ENCODE measurements at places on chromosomes 4 and X. TPM values are rescaled to one million over a fixed set of nuclear protein-coding genes. Genes with fewer than 3 reads are reported as not detected.

Gene RASSF6
- 11.7 TPM for total RNA-seq

- no peak overlapping the region for H3K4me3 ChIP-seq
- H3K27ac ChIP-seq, result no peak overlapping the region
- no peak for DNase-seq
- H3K27me3 ChIP-seq, result no peaks in the 10 kb centered on the region
Measured at GRCh38 chr4:4474476-4474875, 67.4 kb downstream of the STX18 start.

Gene KCTD8
- total RNA-seq, result 1.9 TPM

GRCh38 chr4:104693601-104694201, 199.0 kb upstream of the CXXC4 start:
- H3K36me3 ChIP-seq, result no peaks in the 10 kb centered on the region
- DNase-seq, result no peak
- no peaks in the 10 kb centered on the region for H3K4me1 ChIP-seq
- H3K27me3 ChIP-seq, result no peaks in the 10 kb centered on the region
- no peak overlapping the region for H3K4me3 ChIP-seq
- H3K27ac ChIP-seq, result no peak overlapping the region

Gene CFI
- total RNA-seq, result 15.8 TPM

Gene SLC6A14
- 17.9 TPM for total RNA-seq

Gene NKAP
- total RNA-seq, result 6.9 TPM

DNA sequence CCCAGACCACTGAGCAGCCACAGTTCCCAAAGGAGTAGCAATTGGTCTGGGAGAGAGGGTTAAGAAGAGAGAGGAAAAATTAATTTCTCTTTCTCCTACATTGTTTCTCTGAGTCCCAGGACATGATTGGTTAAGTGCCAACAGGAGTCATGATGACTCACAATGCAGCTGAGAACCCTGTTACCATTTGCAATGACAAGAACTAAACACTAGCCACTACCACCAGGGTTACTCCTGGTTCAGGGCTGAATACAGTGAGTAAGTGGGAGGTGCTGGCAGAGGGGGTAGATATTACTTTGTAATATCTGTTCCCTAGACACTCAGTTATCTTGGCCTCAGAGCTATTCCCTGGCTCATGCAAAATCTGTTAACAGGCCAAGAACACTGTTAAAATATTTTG, 18.0 kb downstream of the ETDC start:
- DNase-seq, result no peak
- no peaks in the 10 kb centered on the region for H3K36me3 ChIP-seq
- peaks cover 3% of the 10 kb centered on the region for H3K27me3 ChIP-seq
- H3K27ac ChIP-seq, result no peak overlapping the region

DNA sequence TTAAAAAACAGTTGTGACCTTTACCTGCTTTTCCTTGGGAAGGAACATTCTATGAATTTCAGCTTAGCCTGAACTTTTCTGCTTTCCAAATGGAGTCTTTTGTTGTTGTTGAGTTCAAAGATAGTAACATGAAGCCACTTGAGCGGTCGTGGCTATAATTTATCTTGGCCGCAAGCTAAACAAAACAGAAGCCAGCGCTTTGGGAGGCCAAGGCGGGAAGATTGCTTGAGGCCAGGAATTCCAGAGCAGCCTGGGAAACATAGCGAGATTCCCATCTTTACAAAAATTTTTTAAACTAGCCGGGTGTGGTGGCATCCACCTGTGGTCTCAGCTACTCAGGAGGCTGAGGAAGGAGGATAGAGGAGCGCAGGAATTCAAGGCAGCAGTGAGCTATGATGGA, 29.9 kb downstream of the TKTL1 start:
- no peak overlapping the region for H3K27ac ChIP-seq
- H3K27me3 ChIP-seq, result peaks cover 57% of the 10 kb centered on the region
- no peak for DNase-seq
- H3K4me1 ChIP-seq, result no peaks in the 10 kb centered on the region
- H3K4me3 ChIP-seq, result no peak overlapping the region

DNA sequence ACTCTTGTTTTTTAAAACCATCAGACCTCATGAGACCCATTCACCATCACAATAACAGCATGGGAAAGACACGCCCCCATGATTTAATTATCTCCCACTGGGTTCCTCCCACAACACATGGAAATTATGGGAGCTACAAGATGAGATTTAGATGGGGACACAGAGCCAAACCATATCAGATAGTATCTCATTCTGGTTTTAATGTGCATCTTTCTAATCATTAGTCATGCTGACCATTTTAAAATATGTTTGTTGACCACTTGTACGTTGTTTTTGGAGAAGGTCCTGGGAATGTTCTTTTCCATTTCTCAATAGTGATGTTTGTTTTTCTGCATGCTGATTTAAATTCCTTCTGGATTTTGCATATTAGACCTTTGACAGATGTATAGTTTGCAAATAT, 119.0 kb downstream of the RTL3 start:
- no peak overlapping the region for H3K27ac ChIP-seq
- no peak for DNase-seq
- H3K36me3 ChIP-seq, result no peaks in the 10 kb centered on the region
- H3K4me1 ChIP-seq, result no peaks in the 10 kb centered on the region
- no peak overlapping the region for H3K4me3 ChIP-seq
- H3K27me3 ChIP-seq, result no peaks in the 10 kb centered on the region

GRCh38 chr4:108287834-108288413, 119.2 kb upstream of the LEF1 start:
- H3K27me3 ChIP-seq, result no peaks in the 10 kb centered on the region
- H3K36me3 ChIP-seq, result no peaks in the 10 kb centered on the region
- H3K4me1 ChIP-seq, result no peaks in the 10 kb centered on the region

Gene ATP2B3
- not detected for total RNA-seq

- H3K4me1 ChIP-seq, result no peaks in the 10 kb centered on the region
- no peak overlapping the region for H3K4me3 ChIP-seq
- no peak overlapping the region for H3K27ac ChIP-seq
- DNase-seq, result no peak
- no peaks in the 10 kb centered on the region for H3K27me3 ChIP-seq
Measured at GRCh38 chr4:8553216-8553615, 27.0 kb upstream of the GPR78 start.

Gene KCND1
- 0.96 TPM for total RNA-seq

All from breast epithelium (tissue), 4 donors.